ENCODE measurements at places on chromosomes 12 and 14.

DNA sequence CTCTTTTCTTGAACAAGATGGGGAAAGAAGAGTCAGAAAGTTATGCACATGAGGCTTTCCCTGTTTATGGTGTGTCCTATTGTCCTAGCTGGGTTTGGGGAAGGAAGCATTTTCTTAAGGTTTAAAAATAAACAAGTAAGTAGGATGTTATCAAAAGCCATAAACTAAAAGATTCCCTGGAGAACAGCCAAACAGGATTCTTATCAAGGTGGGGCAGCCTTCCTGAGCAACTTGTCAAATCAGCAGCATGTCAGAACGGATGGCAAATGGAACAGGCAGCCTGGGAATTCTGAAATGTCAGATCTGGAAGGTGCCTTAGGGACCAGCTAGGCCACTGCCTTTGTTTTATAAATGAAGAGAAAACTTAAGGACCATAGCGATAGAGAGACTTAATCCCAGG lies 152.2 kb upstream of the RGS6 start:
- DNase-seq, result no peak

DNA sequence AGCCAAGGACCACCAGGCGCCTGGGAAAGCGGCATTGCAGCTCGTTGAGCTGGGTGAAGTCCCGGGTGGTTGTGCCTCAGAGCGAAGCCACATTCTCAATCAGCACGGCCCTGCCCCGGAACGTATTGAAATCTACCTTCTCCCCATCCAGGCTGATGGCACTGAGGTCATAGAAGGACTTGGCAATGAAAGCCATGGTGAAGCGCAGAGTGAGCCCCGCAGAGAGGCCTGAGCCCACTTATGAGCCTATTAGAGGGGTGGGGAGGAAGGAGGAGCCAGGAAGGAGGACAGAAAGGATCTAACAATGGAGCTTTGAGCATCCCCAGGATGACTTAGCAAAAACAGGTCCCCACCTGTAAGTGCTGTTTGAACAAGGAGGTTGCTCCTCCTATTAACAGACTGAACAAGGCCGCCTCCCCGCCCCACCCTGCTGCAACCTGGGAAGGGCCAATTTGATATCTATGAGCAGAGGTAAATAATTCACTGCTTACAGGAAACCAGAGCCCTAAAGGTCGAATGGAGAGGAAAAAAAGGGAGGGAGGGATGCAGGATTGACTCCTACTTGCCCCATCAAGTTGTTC lies at the start of gene GPX2:
TSS of gene GPX2 (minus strand) at position 215 of the 581 bp plus-strand sequence. CDS start at position 196, 19 bp downstream.
- no peak for DNase-seq

- no peak for DNase-seq
These were observed 19.4 kb downstream of the ABCB9 start for GRCh38 chr12:122946690-122947341.

- DNase-seq, result no peak
These were observed 33.6 kb downstream of the CDKL1 start for GRCh38 chr14:50362764-50363713.

DNA sequence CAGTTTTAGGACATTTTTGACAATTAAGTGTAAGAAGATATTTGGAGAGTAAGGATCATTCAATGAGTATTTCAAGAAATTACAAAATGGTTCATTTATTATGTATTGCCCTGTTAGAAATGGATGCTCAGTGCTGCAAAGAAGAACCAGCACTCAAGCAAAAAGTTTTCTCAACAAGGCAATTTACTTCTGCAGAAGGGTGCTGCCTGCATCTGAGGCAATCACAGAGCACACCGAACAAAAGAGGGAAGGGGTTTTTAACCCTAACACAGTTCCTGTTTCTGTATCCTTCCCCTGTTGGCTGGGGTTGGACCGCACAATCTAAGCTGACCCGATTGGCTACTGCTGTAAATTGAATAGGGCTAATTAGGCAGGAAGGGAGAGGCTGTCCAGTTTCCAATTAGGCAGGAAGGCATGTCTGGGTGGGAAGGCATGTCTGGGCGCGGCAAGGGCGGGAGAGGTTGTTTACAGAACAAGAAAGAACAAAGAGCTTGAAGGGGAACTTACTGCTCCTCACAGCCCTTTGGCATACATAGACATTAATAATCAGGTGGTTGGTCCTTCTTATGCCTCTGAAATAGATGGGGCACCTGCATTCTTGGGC lies 41.4 kb downstream of the SPTSSA start:
- DNase-seq, result no peak

DNA sequence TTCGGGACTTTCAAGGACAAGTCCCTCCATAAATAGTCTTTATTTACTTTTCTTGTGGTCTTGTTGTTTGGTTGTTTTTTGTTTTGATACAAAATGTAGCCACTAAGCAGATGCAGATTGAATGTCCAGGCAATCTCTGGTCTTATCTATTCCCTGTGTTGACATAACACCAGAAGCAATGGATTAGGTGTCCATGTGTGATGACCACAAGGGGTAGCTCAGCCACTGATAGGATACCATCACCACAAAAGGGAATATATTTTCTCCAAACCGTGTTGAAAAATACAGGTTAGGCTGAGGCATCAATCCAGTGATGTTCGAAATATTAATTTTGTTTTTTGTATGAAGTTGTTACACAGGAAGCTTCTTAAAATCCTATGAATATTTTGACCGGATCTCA lies 196.3 kb downstream of the EPS8 start:
- DNase-seq, result no peak

- no peak for DNase-seq
These were observed 54.7 kb upstream of the FKBP4 start for GRCh38 chr12:2739832-2740641.

DNA sequence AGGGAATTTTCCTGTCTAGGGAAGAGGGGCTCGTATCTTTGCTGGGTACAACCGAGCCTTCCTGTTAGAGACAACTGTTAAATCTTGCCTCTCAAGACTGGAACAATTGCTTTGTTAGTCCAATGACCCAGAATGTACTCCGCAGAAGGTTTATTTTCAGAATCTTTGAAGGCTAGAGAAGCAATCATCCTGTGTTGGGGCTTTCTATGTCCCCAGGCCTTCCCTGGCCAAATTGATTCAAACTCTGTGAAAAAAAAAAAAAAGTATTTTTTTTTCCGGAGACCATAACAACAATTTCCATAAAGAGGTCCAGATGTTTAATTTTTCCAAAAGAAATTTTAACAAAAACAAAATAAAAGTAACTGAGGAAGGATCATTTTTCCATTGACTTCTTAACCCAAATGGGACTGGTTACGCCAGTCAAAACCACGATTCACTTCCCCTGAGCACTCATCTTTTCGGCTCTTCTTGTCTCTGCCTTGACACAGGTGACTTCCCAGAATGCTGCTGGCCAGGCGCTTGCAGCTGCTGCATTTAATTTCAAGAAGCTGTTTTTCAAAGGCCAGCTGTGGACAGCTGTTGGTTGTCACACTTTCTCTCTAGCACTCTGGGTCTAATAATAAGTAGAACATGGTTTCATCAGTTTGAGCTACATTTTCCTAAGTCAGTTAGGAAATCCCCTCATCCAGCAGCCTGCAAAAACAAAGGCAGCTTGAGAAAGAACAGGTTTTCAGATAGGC lies 81.6 kb upstream of the MANSC4 start:
- no peak for DNase-seq

DNA sequence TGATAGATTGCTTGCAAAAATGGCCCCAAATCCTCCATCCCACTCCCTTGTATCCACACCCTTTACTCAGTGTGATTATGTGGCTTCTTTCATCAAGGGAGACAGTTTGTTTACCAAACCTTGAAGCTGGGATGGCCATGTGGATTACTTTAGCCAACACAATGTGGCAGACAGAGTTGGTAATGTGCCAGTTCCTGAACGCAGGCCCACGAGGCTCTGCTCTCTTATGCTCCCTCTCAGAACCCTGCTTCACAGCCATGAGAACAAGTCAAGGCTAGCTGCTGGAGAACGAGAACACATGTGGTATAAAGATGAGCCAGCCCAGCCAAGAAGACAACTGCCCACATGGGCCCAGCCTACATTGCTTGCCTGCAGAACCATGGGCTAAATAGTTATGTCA lies 162.3 kb downstream of the NDUFA12 start:
- no peak for DNase-seq

- DNase-seq, result no peak
These were observed 27.4 kb downstream of the DNM1L start for GRCh38 chr12:32706335-32707024.

DNA sequence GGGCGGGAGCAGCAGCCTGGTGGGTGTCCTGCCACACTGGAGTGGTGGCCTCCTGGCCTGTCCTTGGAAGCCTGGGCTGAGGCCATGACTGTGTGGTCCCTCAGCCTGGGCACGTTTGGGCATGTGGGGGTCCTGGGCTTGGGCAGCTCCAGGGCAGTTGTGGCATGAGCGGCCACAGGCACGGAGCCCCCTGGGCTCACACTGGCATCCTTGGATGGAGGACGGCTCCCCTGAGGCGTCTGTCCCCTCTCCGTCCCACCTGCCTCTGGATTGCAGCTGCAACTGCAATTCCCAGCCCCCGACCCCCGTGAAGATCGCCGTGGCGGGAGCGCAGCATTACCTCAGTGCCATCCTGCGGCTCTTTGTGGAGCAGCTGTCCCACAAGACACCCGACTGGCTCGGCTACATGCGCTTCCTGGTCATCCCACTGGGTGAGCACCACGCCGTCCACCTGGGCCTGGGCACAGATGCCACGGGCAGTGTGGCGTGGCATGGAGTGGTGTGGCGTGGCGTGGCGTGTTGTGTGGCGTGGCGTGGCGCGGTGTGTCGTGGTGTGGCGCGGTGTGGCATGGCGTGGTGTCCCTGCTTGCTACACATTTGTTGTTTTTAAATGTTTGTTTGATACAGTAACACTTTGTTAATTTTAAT lies 15.1 kb upstream of the TEX22 start:
- DNase-seq, result no peak

- DNase-seq, result no peak
These were observed 31.3 kb upstream of the LALBA start for GRCh38 chr12:48601013-48601756.

GRCh38 chr12:97862072-97862471 lies 399.5 kb downstream of the RMST start:
- DNase-seq, result no peak

DNA sequence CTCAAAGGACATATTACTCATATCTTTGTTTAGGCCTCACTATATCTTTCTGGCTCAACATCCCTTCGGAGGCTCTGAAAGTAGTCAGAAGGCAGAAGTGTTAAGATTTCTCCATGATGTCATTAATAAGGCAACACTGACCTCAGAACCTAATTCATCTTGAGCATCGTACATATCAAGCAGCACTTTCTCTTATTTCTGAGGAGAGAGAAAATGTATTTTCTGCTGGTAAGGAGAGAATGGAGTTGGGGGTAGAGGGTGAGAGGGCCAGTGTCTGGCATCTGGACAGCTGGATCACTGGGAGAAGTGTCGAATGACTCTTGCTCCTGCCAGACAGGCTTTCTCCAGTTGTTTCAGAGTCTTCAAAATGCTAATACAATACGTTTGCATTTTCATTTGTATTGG lies 213.2 kb upstream of the PRICKLE1 start:
- no peak for DNase-seq

- DNase-seq, result peak; percentile 81
These were observed 28.5 kb downstream of the CDKN1B start for GRCh38 chr12:12745576-12746211.

- no peak for DNase-seq
These were observed 276.5 kb downstream of the PAWR start for GRCh38 chr12:79414252-79414651.

GRCh38 chr12:14731821-14732220 lies 35.4 kb upstream of the GUCY2C start:
- DNase-seq, result no peak

- DNase-seq, result no peak
These were observed 107.5 kb downstream of the TMEM260 start for GRCh38 chr14:56687123-56687522.

DNA sequence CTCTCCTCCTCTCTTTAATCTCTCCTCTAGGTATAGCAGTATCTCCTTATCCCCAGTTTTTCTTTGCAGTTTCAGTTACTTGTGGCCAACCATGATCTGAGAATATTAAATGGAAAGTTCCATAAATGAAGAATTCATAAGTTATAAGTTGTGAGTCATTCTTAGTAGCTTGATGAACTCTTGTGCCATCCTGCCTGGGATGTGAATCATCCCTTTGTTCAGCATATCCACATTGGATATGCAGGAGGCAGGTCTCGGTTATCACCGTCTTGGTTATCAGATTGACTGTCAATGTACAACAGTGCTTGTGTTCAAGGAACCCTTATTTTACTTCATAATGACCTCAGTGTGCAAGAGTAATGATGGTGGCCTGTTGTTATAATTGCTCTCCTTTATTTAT lies 134.0 kb downstream of the TMEM117 start:
- DNase-seq, result no peak

DNA sequence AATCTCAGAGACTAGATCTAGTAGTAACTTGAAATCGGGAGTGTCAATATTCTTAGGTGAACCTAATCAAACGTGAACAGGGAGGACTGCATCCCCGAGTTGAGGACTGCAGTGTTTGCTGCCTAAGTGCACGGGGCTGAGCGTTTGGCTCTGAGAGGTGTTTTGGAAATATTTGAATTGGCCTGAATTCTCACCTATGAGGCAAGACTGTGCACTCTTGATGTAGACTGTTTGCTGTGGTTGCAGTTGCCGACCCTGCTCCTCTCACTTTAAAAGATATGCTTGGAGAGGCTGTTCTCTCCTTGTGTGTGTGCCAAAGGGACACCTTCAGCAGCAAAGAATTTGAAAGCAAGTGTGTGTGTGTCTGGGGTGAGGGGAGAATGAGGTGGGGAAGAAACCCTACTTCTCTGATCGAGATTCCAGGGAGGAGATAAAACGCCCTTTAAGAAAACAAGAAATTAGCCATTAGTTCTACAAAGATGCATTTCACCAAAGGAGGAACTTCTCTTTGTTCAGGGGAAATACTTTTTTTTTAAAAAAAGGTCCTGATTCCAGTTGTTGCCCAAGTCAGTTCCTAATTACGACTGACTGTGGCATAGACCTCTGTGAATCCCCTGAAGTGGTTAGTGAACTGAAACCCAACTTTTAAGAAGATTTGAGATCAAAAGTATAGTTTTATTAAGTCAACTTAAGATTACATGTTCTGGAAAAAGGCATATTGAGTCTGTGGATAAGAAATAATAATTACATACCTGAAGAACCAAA lies 106.6 kb downstream of the DYRK2 start:
- DNase-seq, result no peak

- no peak for DNase-seq
These were observed 10.1 kb upstream of the RAB35 start for GRCh38 chr12:120126635-120127005.

- no peak for DNase-seq
These were observed 251.0 kb downstream of the DIO2 start for GRCh38 chr14:79960288-79960687.

GRCh38 chr14:46686652-46687051 lies 35.1 kb upstream of the RPL10L start:
- DNase-seq, result no peak

GRCh38 chr14:72708708-72709475 lies 185.0 kb downstream of the DPF3 start:
- no peak for DNase-seq

- no peak for DNase-seq
These were observed 14.4 kb upstream of the CD27 start for GRCh38 chr12:6430124-6430989.

DNA sequence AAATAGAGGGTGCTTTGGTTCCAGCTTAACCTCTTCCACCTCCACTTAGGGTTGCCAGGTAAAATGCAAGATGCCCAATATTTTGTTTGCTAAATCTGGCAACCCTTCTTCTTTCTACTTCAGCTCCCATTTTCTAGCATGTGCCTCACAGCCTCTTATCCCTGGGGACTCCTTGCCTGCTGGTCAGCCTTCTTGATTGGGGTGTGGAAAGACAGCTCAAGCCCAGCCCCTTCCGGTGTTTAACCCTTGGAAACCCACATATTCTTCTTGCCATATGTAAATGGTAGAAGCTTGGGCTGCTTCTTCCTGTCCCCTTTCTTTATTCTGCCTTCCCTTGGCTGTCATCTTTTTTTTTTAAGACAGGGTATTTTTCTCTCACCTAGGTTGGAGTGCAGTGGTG lies 5.7 kb downstream of the SPIC start:
- DNase-seq, result no peak

- peak; percentile 14 for DNase-seq
These were observed 656 bp downstream of the RAB21 start for GRCh38 chr12:71755146-71755892.

Data from NCI-H524 (cell line).